ENCODE measurements at places on chromosomes 12 and 14.

GRCh38 chr14:69349091-69349777 is 48.9 kb downstream of the ERH start:
- no peak for DNase-seq

DNA sequence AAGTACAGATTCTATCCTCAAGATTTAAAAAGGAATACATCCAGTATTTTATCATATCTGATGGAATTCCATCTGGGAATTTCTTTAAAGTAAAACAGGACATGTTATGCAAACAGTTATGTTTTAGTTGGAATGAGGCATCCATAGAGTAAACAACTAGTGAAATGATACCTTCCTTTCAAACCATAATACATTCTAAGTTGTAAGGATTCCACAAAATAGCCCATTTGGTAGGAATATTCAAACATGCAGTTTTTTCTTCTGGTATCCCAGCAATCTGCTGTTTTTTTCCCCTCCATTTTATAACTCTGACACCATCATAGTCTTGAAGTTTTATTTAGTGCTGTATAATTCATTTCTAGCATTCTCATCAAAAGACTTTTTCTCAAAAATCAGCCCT is 149.6 kb downstream of the ADAMTS20 start:
- no peak for DNase-seq

- DNase-seq, result no peak
Observed at GRCh38 chr12:50086148-50086547, 1.0 kb downstream of the SMARCD1 start.

GRCh38 chr12:71558445-71558844 is 105.2 kb downstream of the ZFC3H1 start:
- no peak for DNase-seq

- DNase-seq, result no peak
Observed at GRCh38 chr12:113191227-113191626, 5.7 kb downstream of the RITA1 start.

- DNase-seq, result no peak
Observed at GRCh38 chr12:131989021-131989420, 39.3 kb downstream of the EP400 start.

DNA sequence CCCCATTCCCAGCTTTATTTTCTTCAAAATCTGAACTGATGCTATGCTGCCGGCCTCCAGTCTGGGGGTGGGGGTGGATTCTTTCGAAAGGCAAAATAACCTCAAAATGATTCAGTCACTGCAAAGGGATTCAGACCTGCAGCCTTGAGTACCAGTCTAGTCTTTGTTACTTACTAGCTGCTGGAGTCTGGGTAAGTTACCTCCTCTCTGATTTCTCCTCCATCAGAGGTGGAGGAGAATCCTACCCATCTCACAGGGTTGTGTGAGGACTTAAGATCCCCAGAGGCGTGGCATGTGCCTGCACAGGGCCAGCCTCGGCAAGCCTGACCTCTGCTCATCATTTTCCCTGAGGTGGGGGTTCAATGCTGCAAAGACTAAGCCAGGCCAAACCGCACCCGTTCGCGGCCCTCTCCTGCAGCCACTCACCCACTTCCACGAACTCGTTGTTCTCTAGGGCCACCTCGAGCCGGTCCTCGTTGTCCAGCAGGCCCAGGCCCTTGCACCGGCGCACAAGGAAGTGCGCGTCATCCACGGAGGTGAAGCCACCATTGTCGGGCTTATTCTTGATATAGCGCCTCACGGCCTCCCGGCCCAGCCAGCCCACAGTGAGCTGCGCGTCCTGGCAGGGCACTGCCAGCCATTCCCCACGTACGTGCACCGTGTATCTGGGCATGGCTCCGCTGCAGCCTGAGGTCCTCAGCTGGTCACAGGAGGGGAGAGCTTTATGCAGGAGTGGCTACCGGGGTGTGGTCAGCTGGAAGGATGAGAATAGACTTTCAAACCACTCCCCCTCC is 709 bp downstream of the HAL start:
- no peak for DNase-seq

- DNase-seq, result no peak
Observed at GRCh38 chr14:53872681-53873089, 83.9 kb downstream of the BMP4 start.

DNA sequence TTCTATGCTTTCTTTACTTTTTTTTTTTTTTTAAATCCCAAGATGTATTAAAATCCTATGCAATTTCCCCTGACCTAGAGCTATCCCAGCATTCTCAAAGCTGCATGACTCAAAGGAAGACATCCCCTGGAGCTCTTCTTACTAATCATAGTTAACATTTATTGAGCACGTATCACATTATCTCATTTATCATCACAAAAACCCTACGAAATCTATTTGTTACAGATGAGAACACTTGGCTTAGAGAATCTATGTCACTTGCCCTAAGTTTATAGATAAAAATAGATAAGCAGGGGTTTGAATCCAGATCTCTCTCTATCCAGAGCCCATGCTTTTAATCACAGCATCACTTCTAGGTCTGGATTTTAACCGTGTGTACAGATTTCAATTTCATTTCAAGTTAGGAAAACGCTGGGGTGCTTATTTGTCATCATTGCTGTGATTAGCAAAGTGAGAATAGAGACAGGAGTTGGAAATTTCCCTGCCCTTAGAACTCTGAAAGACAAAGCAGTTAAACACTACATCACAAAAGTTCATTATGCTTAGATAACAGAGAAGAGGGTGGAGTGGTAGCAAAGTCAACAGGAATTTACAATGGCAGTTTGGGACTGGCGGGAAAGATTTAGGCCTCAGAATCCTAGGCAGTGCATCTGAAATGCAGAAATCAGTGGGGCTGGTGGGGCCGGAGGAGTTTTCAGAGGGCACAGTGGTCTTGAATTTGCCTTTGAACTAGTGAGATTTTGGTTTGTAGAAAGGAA is 177.7 kb upstream of the FRMD6 start:
- no peak for DNase-seq

Measured in NCI-H187 (cell line).